ENCODE measurements at places on chromosomes 11 and 22.

DNA sequence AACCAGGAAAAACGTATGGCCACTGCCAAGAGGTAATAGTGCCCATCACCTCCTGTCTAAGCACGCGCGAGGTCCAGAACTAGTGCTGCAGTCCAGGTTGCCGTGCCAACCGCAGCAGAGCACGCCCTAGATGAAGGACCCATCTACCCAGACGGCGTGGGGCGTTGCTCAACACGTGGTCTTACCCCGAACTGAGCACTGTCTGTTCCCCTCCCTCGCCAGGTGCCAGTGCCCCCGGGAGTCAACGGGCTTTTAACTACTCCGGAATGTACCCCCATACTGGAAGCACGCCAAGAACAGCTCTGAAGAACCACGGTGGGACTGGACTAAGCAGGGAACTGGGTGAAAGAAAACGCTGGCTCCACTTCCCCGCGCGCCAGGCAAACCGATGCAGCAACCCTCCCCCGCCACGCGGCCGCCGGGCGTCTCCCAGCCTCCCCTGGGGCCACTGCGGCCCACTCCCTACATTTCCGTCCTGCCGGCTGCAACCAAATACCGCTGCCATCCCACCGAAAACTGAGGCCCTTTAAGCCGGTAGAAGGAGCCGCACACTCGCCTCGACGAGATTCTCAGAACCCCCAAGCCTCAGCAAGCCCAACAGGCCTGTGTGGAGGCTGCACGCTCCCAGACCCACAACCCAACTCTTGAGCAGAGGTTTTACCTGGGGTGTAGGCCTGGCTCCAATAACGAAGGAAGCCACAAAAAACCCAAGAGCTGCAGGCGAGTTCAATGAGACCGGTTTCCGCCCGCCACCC lies at the start of gene HSPA8:
TSS of gene HSPA8 (minus strand) at position 734 of the 755 bp plus-strand sequence. CDS start 812 bp downstream, outside the sequence.
- peak; percentile 88 for DNase-seq

DNA sequence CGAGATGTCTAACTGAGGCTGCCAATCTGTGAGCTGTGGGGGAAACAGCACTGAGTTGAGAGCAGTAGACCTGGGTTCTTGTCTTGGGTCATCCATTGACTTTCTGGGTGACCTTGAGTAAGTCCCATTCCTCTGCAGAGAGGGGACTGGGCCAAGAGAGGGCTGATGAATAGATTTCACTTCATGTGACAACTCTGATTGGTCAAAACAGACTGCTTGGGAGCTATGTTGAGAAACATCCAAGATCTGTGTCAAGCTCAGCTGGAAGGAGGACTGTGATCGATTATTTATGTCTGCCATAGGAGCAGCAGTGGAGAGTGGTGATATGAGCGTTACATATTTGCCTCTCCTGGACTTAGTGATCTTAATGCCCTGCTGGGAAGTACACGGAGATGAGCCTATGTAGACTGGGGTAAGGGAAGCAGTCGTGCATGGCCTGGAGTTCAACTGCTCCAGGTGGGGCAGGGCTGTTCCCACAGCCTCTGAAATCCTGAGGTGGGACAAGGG lies 47.7 kb downstream of the OTOG start:
- DNase-seq, result no peak

DNA sequence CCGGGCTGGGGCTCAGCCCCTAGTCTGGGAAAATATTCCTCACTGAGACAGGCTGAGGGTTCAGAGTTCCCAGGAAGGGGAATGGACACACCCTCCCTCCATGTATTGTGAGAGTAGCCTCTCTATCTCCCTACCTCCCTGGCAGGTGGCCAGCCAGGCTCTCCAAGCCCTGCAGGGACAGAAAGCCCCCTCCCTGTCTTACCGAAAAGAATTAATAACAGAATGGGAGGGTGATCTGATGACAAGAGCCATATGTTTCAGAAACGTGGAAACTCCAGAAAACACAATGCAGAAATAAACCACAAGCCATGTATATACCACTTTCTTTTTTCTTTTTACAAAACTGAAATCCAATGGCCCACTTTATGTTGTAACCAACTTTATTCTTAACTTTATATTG lies 140.0 kb downstream of the CHST1 start:
- no peak for DNase-seq

GRCh38 chr11:86202013-86202336 lies 42.6 kb upstream of the EED start:
- no peak for DNase-seq

GRCh38 chr22:36425977-36426523 lies 38.3 kb upstream of the MYH9 start:
- no peak for DNase-seq

Measured in activated CD8-positive, alpha-beta memory T cell treated with anti-CD3 and anti-CD28 coated beads, Interleukin-2, amount 50 U/mL, for 48 hours (primary cell).